ENCODE measurements at places on chromosomes 2 and 18.

GRCh38 chr2:237184192-237184918, 98.7 kb downstream of the COPS8 start:
- no peak for DNase-seq

- DNase-seq, result no peak
These were observed 37.0 kb upstream of the ATP5MC3 start for GRCh38 chr2:175218551-175218950.

- DNase-seq, result no peak
These were observed 106.3 kb downstream of the TTN start for GRCh38 chr2:178700922-178701342.

DNA sequence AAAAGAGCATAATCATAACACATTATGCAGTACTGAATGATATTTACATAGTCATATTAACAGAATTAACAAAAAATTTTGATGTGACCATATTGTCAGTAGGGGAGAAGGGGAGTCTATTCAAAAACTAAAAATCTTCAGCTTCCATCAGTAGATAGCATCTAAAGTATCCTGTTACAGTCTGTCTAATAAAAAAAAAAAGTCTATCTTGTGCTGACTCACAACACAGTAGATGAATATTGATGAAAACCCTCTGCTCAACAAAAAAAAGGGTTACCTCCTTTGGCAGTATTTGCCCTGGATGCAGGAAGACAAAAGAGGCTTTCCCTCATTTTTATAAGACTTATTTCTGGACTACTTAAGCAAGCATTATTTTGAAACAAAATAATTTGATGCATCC, 27.3 kb downstream of the GRB14 start:
- no peak for DNase-seq

DNA sequence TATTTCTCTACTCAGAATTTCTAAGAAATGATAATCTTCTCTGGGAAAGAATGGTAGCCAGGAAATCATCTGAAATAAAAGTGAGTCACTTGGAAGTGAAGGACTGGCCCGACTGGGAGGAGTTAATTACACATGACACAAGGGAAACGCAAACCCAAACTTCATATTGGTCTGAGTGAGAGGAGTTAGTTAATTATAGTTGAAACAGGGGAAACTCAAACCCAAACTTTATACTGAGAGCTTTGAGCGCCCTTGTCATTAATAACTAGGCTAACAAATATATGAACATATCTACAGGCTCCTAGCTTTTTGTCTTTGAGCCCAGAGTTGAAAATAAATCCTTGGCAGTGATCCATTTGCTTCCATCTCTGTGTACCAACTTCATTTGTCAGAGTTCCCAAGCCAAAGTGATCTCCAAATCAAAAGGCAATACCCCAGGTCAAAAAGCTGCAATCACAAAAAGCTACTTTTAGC, 187.8 kb upstream of the COL3A1 start:
- DNase-seq, result no peak

GRCh38 chr18:49076654-49077166, 125.9 kb upstream of the SMAD7 start:
- no peak for DNase-seq

GRCh38 chr2:101305492-101306078, 2.9 kb downstream of the RNF149 start:
- DNase-seq, result no peak

GRCh38 chr2:78925258-78925657, 100.2 kb upstream of the REG3G start:
- DNase-seq, result no peak

- no peak for DNase-seq
These were observed 39.4 kb downstream of the RBMS1 start for GRCh38 chr2:160454070-160454797.

DNA sequence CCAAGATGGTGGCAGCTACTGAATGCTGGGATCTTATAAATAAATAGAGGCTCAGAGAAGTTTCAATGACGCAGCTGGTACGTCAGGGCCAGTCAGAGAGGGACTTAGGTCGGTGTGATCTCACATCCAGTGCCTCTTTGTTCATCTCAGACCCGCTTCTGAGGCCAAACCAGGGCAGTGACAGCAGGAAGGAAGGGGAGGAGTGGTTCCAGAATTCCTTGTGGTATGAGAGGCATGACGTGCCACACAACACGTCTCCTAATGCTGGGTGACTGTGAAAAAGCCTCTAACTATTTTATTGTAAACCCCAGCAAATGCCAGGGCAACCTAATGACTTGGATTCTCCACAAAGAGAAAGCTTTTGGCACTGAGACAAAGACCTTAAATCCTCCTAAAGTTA, 423.3 kb downstream of the LPIN1 start:
- no peak for DNase-seq

DNA sequence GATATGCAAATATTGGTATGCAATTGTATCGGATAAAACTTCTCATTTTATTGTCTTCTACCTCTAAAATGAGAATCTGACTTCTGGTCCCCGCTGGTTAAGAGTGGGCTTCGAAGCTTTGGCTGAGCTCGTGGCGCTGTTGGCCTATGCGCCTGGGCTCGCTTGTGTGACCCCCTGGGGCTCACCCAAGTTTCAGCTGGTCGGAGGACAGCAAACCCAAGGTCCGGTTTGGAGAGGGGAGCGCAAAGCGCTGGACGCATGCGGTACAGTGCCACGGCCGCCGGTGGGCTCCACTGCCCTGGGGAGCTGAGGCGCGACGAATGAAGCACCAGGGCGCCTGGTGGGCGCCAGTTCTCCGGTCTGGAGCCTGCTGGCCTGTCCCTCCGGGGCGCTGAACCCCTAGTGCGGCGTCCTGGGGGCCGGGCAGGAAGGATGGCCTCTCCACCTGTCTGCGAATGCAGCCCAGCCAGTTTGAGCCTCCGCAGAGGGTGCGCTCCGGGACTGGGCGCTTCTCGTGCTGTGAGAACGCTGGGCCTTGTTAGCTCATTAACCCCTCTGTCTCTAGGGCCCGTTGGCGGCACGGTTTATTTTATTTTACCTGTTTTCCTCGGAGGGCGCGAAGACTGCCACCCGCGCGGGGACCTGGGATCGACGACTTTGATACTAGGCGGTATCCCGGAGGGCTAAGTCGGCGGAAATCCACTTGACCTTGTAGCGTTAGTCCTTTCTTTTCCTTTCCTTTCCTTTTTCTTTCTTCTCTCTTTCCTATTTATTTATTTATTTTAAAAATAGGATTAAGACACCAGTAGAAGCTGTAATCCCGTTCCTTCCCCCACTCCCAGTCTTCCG, 10.4 kb downstream of the MEIS1 start:
- DNase-seq, result no peak

DNA sequence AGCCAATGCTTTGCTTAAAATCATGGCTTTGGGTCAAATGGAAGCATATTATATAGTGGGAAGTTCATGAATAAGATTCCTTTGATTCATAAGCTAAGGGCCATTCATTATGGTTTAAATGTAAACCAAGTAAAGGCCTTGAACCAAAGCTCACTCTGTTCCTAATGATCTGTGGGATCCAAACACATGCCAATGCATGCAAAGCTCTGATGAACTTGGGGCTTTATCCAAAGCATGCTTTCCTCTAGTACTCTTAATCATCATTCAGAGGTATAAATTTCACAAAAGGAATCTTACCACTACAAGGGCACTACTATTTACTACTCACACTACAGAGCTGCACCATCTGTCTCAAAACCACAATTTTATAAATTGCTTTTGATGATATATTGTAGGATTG, 102.8 kb upstream of the RBMS1 start:
- no peak for DNase-seq

GRCh38 chr18:26642440-26643348, 94.3 kb upstream of the KCTD1 start:
- DNase-seq, result no peak

DNA sequence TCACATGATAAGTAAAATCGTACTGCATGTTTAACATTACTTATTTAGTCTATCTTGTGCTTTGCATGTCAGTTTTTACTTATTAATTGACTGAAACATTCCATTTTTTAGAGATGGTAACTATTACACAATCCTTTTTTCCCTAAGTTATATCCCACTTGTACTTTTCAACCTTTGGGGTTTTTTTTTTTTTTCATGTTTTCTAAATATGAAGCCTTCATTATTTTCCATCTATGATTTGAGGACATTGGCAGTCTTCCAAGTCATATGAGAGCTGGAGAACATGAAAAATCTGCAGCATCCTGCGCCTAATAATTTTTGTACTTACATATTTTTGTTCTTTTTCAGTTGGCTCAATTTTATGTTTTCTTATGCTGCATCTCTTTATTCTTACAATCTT, 113.9 kb downstream of the MYO1B start:
- no peak for DNase-seq

DNA sequence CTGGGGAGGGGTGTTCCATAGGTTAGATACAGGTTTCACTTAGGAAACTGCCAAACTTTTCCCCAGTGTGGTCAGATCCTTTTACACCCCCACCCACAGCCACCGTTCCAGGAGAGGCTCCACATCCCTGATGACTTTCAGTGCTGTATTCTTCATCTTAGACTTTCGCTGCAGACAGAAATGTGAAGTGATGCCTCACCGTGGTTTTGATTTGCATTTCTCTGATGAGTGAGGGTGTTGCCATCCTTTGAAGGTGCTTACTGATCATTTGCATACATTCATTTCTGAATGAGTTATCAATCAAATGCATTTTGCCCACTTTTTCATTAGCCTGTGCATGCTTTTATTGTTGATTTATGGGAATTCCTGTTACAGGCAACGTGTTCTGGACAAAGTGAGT, 14.9 kb downstream of the COPS9 start:
- DNase-seq, result no peak

GRCh38 chr2:207182911-207183310, 17.2 kb upstream of the KLF7 start:
- no peak for DNase-seq

Data from memory B cell (primary cell).